Spinal cord (tissue), 10 donors: ENCODE measurements at places on chromosomes 6 and 20. TPM values are rescaled to one million over a fixed set of nuclear protein-coding genes. Genes with fewer than 3 reads are reported as not detected.

ITPR3 gene
- total RNA-seq = 6.6 TPM

RIPPLY2 gene
- 2.9 TPM for total RNA-seq

RAMACL gene
- total RNA-seq = 1.3 TPM

FAM83C gene
- total RNA-seq = not detected

ZBTB22 gene
- total RNA-seq = 16.4 TPM

JPH2 gene
- 1.7 TPM for total RNA-seq
